LNCaP clone FGC (cell line): ENCODE measurements at places on chromosomes 11 and 22.

DNA sequence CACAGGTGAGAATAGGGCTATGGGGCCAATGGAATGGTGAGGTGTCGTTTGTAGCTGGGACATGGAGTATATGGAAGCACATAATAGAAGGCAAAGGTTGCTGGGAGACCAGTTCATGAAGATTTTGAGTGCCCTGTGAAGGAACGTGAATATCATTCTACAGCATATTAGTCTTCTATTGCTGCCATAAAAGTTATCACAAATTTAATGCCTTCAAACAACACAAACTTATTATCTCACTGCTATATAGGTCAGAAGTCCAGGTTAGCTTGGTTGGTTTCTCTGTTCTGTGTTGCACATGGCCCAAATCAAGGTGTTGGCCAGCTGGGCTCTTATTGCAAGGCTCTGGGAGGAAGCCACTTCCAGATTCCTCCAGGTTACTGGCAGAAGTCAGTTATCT lies 110.6 kb downstream of the SYN3 start:
- no peak for DNase-seq

- DNase-seq, result no peak
These were observed 260.1 kb upstream of the MTNR1B start for GRCh38 chr11:92709329-92709728.

DNA sequence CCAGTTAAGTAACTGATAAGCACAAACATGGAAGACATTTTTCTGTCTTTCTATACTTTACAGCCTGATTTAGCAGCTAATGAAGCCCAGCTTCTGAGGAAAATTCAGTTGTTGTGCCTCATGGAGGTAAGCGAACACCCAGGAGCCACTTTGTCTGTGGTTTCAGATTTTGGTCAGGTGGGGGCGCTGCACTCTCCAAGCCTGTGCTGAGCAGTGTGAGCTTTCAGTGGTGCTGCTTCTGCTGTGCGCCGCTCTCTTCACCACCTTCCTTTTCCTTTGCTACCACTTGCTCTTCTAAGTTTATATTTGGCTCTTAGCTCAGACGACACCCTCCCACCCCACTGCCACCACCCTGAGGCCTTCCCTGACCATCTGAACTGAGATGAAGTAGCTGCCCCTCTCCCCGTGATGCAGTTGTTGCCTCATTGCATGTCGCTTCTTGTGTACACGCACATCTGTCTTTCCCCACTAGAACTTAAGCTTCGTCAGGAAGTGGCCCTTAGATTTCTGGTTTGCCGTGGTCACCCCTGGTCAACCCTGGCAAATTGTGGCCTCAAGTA lies 14.0 kb downstream of the PSMD13 start:
- DNase-seq, result no peak

DNA sequence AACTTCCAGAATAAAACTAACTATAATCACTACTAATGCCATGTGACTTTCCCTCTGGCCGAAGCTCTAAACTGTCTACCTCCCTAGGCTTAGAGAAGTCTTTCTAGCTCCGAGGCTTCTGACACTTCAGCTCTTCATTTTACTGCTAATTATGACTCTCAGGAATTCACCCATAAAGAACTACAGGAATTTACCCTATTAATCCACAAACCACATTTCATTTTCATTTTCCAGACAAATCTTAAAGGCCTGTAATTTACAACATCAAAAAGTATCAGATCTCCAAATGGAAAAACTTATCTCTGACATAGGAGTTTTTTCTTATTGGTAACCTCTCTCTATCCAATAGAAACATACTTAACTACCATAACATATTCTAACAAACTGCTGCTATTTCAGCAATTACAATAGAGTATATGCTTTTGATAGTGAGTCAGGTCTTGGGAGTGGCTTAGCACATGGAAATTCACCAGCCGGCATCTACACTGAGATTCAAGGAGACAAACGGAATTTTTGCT lies 33.4 kb downstream of the MRTFA start:
- DNase-seq, result no peak

- DNase-seq, result no peak
These were observed 44.5 kb downstream of the ME3 start for GRCh38 chr11:86627776-86628455.

GRCh38 chr11:74377689-74378088 lies 20.5 kb downstream of the PGM2L1 start:
- peak; percentile 92 for DNase-seq

DNA sequence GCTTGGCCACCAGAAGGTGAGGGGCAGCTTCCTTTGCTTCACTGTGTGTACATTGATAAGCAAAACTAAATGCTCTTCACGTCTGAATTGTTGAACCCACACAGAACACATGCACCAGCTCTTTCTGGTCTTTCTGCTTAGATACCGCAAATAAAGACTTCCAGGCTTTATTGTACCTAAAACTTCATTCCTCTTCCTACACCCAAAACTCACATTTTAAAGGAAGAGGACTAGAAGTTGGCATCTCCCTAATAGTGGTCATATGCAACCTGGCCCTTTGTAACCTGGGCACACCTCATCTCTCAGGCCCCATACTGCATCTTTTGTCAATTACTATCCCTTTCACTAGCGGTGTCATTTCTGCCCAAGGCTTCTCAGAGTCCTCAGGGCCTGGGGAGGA lies 5.9 kb downstream of the SLC17A6 start:
- no peak for DNase-seq

DNA sequence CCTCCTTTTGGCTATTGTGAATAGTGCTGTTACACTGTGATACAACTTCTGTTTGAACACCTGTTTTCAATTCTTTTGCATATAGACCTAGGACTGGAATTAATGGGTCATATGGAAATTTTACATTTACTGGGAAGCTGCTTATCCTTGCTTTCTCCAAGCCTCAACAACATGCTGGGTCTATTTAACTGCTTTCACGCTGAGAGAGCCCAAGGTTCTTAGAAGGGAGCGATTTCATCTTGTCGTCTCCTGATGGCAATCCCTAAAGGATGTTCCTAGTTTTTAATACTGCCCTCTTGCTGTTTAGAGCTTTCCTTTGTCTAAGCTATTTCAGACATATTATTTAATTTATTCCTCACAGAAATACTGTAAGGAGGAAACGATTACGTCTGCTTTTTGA lies 15.5 kb downstream of the IRAG1 start:
- DNase-seq, result no peak

DNA sequence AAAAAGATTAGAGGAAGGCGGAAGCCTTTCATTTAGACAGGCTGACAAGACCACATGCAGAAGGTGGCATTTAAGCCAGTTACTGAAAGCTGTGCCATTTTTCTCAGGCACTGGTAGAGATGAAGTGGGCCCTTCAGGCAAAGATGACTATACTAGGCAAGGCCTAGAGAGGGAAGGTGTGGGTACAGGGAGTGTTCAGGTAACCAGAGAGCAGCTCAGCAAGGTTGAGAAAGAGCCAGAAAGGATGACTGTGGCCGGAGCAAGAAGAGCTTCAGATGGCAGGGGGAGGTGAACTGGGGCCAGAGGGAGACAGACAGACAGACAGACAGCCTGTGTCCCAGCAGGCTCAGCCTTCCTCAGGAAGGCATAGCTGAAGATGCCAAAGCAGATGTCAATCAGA lies 88.1 kb upstream of the NARS2 start:
- no peak for DNase-seq

DNA sequence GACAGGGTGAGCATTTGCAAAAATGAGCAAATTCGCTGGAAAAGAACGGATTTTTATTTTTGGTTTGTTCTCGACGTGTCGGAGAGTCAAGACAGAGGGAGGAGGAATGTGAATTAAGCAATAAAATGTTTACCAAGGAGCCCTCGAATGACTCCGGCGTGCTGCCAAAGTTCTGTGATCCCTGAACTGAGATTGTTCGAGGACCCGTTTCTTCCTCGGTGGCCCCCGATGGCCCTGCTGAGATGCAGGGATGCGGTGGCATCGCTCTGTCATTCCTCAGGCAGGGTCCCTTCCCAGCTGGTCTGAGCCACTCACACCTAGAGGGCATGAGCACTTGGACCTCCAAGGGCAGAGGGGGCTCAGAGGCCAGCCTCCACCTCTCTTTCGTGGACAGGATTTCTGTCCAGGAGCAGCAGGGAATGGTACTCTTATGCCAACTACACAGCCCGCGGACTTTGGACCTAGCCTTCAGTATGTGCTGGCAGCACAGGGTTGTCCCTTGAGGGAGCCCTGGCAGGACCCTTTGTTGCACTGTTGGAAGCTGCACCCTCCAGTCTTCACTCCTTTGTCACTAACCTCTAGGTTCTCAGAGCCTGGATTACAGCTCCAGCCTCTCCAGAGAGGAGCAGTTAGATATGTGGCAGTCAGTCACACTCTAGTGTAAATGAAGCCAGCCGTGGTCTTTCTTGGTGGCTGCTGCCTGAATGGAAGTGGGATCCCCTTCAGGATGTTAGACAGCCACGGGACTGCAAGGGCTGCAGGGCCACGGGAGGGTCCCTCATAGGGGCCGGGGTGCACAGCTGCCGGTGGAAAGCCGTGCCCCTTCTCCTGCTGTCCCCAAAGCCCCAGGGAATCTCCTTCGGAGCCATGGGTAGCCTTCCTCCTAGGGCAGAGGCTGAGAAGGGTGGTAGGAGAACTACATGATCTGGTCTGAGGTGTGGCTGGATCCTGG lies 109.4 kb upstream of the ANO1 start:
- DNase-seq, result no peak

- DNase-seq, result no peak
These were observed 161.4 kb downstream of the BRD1 start for GRCh38 chr22:49666146-49666809.

DNA sequence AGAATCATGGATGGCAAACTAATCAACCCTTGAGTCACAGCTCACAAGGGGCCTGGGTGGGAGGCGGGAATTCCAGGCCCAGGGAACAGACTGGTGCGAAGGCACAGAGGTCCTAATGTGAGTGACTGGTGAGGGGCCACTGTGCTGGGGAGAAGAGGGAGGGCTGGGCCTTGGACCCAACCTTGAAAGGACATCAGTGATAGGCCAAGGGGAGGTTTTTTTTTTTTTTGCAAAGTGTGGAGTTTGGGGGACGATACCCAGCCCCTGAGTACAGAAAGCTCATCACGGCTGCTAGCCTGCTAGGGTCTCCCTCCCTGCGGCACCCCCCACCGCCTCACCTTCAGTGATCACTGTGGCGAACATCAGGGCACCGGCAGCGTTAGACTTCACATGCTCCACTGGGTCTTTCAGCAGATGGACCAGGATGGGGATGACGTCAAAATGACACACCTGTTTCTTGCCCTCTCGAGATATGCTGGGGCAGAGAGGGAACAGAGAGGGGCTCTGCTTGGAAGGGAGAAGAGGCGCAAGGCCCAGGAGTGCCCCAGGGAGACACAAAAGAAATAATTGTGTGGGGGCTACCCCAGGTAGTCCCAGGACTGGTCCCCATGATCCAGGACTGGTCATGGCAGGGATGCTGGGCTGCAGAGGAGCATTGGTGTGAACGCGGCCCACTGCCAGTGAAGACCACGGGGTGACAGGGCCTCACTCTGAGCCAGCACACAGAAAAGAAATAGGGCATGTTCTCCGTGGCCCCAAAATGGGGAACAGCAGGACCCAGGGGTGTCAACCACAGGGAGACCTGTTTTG lies 8.6 kb upstream of the GNAZ start:
- DNase-seq, result no peak

- DNase-seq, result no peak
These were observed 77.0 kb upstream of the DDI1 start for GRCh38 chr11:103959279-103959942.

- no peak for DNase-seq
These were observed 469.2 kb upstream of the ANO5 start for GRCh38 chr11:21723678-21724077.

DNA sequence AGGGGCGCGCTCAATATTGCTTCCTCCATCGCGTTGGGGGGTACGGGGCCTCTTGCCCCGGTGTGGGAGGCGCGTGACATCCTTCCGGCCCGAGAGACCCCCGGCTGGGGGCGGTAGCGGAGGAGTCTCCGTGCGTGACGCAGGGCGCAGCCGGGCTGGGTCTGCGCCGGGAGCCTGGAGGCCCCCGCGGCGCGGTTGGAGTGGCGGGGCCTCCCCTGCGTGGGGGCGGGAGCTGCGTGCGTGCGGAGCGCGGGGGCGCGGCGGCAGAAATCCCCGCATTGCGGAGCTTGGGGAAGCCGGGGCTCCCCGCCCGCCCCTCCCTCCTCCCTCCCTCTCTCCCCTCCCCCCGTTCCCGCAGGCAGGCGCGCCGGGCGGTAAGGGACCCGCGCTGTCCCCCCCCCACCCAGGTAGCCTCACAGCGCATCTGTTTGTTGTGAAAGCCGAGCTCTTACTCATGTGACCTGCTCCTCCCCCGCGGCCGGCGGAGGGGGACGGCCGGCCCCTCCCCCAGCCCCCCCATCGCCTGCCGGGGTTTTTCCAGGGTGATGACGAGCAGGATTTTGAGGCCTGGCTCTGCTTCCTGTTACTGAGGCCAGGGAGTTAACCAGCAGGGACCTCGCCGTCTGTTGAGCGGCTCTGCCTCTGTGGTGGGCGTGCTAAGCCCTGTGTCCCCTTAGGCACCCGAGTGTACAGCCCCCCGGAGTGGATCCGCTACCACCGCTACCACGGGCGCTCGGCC lies 1.6 kb downstream of the PIM3 start:
- DNase-seq, result no peak

- no peak for DNase-seq
These were observed 504 bp upstream of the ZNF215 start for GRCh38 chr11:6925636-6926207.

GRCh38 chr11:1510928-1511327 lies 24.3 kb upstream of the MOB2 start:
- no peak for DNase-seq

DNA sequence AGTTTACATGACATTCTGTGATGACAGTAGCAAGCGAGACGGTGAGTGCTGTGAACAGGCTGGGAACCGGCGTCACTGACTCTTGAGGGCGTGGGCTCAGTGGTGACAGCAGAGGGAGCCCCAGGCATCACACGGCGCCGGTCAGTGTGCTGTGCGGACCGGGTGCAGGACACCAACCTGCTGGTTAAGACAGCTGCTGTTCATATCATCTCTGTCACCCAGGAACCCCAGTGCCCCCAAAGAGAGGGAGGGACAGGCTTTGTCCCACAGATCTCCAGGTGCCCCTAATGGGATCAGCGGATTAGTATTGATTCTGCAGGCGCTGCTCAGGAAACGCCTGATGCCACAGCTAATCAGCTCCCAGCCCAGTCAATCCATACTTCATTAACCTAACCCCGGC lies 18.4 kb downstream of the B3GAT1 start:
- DNase-seq, result no peak

- no peak for DNase-seq
These were observed 190.6 kb downstream of the IGLL1 start for GRCh38 chr22:23389271-23390071.

GRCh38 chr22:29758959-29759358 lies 7.8 kb downstream of the ZMAT5 start:
- DNase-seq, result no peak

- DNase-seq, result no peak
These were observed 13.6 kb upstream of the GALNT18 start for GRCh38 chr11:11635443-11635842.

DNA sequence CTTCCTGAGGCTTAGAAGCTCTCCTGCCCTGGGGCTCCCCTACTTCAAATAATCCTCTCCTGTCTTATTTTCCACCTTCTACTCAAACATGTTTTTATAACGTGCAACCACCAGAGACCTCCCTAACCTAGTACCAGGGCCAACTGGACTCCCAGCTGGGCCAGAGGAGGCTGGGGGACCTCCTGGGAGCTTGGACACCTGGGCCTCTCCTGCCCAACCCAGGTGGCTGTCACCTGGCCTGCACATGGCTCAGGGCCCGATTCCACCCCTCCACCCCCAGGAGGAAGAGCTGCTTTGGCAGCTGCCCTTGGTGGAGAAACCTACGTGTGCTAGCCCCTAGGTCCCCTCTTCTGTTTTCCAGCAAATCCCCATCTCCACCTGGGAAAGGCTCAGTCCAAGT lies 105.2 kb downstream of the ABTB2 start:
- DNase-seq, result no peak
